SJSA1 (cell line): ENCODE measurements at places on chromosomes 11 and 22. TPM values are rescaled to one million over a fixed set of nuclear protein-coding genes. Genes with fewer than 3 reads are reported as not detected.

The VPS11 gene
- 5.6 and 11.2 TPM in 2 replicates for total RNA-seq

The GGTLC3 gene
- total RNA-seq = 0.26 TPM in 1 of 2 replicates, not detected in the other

- H3K36me3 ChIP-seq = no peaks in the 10 kb centered on the region
- DNase-seq = no peak
- H3K27ac ChIP-seq = no peak overlapping the region
These were observed 1813.1 kb upstream of the RAG2 start for GRCh38 chr11:38411149-38411548.

DNA sequence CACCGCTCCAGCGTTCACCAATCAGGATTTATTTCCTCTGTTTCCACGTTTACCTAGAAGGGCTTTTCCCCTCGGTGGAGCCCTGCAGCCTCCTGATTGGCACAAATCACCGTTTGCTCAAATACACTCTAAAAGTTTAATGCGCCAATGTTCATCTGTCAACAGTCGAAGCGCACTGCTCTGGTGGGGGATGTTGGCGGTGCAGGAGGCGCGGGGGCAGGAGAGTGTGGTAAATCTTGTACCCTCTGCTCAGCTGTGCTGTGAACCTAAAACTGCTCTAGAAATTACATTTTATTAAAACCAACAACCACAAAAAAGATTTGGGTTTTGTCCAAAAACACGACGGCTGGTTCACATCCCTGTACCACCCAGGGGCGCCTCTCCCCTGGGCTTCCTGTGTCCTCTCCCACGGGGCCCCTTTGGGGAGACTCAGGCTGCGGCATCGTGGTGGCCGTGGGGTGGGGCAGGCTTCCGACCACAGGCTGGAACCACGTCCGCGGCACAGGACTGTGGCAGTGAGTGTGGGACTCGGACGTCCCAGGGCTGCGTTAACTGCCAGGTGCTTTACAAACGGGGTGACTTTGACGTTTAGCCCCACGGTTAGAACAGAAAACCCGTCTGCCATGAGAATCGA, 13.5 kb downstream of the TTLL8 start:
- DNase-seq = no peak
- H3K27ac ChIP-seq = no peak overlapping the region
- H3K27me3 ChIP-seq = 0 out of 2 replicates have a peak, but pooled peaks cover 4% of the 10 kb centered on the region

- no peaks in the 10 kb centered on the region for H3K4me1 ChIP-seq
- no peak overlapping the region for H3K27ac ChIP-seq
- no peak overlapping the region for H3K4me3 ChIP-seq
- H3K36me3 ChIP-seq = no peaks in the 10 kb centered on the region
- no peak for DNase-seq
These were observed 21.4 kb downstream of the TMPRSS6 start for GRCh38 chr22:37088108-37088605.

DNA sequence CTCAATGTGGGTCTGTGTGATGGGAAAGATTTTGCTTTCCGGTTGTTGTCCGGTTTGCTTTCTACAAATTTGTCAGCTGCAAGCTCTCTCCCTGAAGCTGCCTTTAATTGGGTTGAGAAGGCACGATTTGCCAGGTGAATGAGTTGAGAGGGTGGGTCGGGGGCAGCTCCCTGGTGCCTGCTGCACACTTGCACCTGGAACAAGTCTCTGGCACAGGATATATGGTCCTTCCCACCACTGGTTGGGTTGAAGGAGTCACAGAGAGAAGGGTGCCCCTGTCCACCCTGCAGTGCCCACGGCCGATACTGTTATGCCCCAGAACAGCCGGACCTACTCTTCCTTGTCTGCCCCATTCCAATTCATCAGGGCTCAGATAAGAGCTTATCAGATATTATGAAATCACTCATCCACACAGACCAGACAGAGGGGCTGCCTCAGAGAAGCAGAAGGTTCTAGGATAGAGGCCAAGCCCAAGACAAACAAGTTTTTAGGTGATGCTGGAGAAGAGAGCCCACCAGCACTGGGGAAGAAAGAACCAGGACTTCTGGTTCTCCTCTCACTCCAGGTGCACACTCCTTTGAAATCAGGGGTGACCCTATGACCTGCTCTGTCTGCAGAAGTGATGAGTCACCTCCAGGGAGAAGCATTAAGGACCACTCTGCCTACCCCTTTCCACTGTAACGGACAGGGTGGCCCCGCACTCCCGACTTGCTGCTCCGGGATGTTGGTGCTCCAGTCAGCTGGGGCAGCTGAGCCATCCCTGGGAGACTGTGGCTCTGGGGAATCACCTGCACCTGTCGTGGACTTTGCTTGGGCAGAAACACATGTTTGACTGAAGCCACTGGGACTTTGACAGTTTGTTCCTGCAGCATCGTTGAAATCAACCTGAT, 45.3 kb downstream of the RTL6 start:
- H3K27me3 ChIP-seq = no peaks in the 10 kb centered on the region
- H3K27ac ChIP-seq = no peak overlapping the region
- no peak for DNase-seq
- no peaks in the 10 kb centered on the region for H3K36me3 ChIP-seq

The NAT10 gene
- total RNA-seq = 27.5 and 36.4 TPM in 2 replicates

GRCh38 chr11:86261328-86261727, 16.8 kb downstream of the EED start:
- DNase-seq = no peak
- no peaks in the 10 kb centered on the region for H3K4me1 ChIP-seq
- no peak overlapping the region for H3K4me3 ChIP-seq
- no peaks in the 10 kb centered on the region for H3K27me3 ChIP-seq
- H3K36me3 ChIP-seq = peaks cover 3% of the 10 kb centered on the region

The AASDHPPT gene
- 39.3 and 44.2 TPM in 2 replicates for total RNA-seq

DNA sequence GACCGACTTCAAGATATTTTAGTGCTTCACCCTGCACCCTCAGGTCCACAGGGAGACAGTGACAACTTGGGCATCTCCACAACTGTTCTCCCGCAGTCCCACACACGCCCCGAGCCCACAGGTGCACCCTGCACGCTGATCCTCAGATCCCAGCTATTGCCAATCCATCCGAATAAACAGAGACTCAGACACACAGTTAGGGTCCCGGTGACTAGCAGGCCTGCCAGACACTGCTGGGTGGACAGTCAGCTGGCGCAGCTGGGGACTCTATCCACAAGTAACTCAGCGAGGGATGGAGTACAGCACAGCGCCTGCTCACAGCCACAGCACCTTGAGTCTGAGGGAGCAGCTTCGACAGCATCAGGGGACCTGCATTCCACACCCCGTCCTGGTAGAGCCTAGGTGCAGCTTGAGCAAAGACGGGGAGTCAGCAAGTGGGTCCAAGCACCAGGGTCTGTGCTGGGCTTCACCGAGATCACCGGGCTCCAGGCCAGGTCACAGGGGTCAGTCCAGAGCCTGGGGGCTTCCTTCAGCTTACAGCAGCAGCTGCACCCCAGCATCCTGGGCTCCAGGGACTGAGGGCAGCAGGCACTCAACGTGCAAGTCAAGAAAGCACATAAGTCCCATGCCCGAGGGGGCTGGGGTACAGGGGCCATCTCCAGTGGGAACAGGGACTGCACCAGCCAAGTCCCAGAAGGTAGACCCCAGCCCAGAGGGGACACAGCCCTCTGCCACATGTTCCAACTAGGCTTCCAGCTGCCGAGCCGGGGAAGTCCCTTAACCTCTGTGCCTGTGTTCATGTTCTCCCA, 7.6 kb downstream of the RPL3 start:
- DNase-seq = no peak
- no peak overlapping the region for H3K4me3 ChIP-seq
- H3K36me3 ChIP-seq = peaks cover 68% of the 10 kb centered on the region
- no peak overlapping the region for H3K27ac ChIP-seq

DNA sequence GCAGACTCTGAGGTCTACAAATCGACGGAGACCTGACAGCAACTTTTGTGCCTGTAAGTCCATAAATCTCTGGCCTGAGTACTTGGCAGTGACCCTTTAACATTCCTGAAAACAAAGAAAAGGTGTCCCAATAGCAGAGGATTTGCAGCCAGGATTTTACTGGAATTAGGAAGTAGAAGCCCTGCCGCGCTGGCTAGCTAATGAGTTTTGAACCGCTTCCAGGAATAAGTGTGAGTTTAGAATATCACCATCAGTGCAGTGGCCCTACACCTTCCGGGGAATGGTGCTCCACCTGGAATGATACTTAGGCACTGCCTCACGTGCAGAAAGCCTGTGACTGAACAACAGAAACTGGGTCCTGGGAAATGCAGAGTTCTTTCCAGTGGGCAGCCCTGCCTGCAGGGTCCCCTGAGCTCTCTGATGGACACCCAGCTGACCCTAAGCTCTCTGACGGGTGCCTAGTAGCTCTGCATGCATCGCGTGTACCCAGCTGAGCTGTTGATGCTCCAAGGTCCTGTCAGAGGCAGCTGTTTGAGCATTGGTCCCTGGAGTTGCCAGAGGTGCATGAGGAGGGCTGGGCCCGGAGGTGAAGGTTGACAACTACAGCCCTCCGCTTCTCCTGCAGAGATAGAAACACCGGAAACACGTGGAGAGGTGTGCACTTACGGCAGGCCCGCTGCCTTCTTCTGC, 380.9 kb downstream of the TBC1D22A start:
- no peaks in the 10 kb centered on the region for H3K36me3 ChIP-seq
- H3K27ac ChIP-seq = no peak overlapping the region
- H3K27me3 ChIP-seq = no peaks in the 10 kb centered on the region
- no peak overlapping the region for H3K4me3 ChIP-seq
- no peaks in the 10 kb centered on the region for H3K4me1 ChIP-seq

DNA sequence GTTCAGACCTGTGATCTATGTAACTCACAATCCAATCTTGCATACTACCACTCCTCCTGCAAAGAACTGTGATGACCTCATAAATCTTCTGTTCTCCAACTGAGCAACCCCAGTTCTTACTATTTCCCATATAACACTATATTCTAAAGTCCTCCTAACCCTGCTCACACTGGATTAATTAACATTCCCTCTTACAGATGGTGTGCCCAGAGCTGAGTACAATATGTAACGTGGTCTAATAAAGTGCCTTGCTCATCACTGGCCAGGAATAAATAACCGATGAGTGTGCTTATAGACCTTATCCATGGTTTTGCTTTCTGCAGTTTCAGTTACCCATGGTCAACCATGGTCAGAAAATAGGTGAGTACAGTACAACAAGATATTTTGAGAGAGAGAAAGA, 28.6 kb downstream of the PRCP start:
- H3K36me3 ChIP-seq = no peaks in the 10 kb centered on the region
- no peak overlapping the region for H3K4me3 ChIP-seq
- no peaks in the 10 kb centered on the region for H3K27me3 ChIP-seq
- no peak overlapping the region for H3K27ac ChIP-seq
- DNase-seq = no peak

- H3K27me3 ChIP-seq = no peaks in the 10 kb centered on the region
- H3K27ac ChIP-seq = no peak overlapping the region
- no peak for DNase-seq
- H3K4me3 ChIP-seq = no peak overlapping the region
These were observed 21.7 kb downstream of the TPST2 start for GRCh38 chr22:26568207-26568706.

DNA sequence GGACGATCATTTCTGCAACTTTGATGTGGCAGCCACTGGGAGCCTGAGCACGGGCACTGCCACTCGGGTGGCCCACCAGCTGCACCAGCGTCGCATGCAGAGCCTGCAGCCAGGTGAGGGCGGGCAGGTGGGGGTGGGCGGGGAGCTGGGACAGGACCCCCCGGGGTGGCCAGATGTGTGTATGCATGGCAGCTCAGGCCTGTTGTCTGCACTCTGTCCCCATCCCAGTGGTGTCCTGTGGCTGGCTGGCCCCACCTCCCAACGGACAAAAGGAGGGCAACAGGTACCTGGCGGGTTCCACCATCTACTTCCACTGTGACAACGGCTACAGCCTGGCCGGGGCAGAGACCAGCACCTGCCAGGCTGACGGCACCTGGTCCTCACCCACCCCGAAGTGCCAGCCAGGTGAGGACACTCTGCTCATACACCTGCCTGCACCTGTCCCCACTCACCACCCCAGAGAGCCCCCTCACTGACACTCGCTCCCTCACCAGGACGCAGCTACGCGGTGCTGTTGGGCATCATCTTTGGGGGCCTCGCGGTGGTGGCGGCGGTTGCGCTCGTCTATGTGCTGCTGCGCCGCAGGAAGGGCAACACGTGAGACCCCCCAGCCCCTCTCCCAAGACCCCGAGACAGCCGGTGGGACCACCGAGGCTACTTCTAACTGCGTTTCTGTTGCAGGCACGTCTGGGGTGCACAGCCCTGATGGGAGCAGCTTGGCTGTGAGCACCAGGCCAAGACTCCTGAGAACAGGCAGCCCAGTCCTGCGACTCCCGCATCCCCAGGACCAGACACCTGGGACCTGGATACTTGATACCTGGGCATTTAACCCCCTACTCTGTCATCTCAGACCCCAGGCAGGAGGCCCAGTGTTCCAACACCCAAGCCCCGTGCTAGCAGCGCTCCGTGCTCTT, 6.7 kb downstream of the SUSD2 start:
- no peaks in the 10 kb centered on the region for H3K27me3 ChIP-seq
- H3K27ac ChIP-seq = no peak overlapping the region
- no peaks in the 10 kb centered on the region for H3K36me3 ChIP-seq
- H3K4me3 ChIP-seq = no peak overlapping the region
- no peak for DNase-seq
- peaks cover 14% of the 10 kb centered on the region for H3K4me1 ChIP-seq

- no peaks in the 10 kb centered on the region for H3K27me3 ChIP-seq
- H3K4me3 ChIP-seq = no peak overlapping the region
- no peak overlapping the region for H3K27ac ChIP-seq
- no peaks in the 10 kb centered on the region; the same call in none of the 2 replicates for H3K4me1 ChIP-seq
- no peak for DNase-seq
These were observed 1.7 kb upstream of the DCHS1 start for GRCh38 chr11:6657346-6657745.

GRCh38 chr11:45715418-45715817, 50.0 kb upstream of the CHST1 start:
- no peak overlapping the region for H3K4me3 ChIP-seq
- no peaks in the 10 kb centered on the region for H3K36me3 ChIP-seq
- no peak overlapping the region for H3K27ac ChIP-seq
- peaks cover 28% of the 10 kb centered on the region for H3K27me3 ChIP-seq

- no peaks in the 10 kb centered on the region for H3K4me1 ChIP-seq
- DNase-seq = no peak
- H3K4me3 ChIP-seq = no peak overlapping the region
- no peak overlapping the region for H3K27ac ChIP-seq
These were observed 18.2 kb downstream of the ZBTB16 start for GRCh38 chr11:114077482-114078305.

GRCh38 chr11:73397468-73398131, 21.4 kb downstream of the RELT start:
- no peak overlapping the region for H3K4me3 ChIP-seq
- H3K27me3 ChIP-seq = no peaks in the 10 kb centered on the region
- H3K4me1 ChIP-seq = peaks cover 9% of the 10 kb centered on the region
- H3K36me3 ChIP-seq = peaks cover 37% of the 10 kb centered on the region
- no peak overlapping the region for H3K27ac ChIP-seq
- no peak for DNase-seq

- no peaks in the 10 kb centered on the region for H3K36me3 ChIP-seq
- no peaks in the 10 kb centered on the region for H3K4me1 ChIP-seq
- H3K27ac ChIP-seq = no peak overlapping the region
- DNase-seq = no peak
These were observed 589.5 kb upstream of the CADM1 start for GRCh38 chr11:116093481-116094270.
